GM10248 (cell line): ENCODE measurements at places on chromosomes 11 and 22.

DNA sequence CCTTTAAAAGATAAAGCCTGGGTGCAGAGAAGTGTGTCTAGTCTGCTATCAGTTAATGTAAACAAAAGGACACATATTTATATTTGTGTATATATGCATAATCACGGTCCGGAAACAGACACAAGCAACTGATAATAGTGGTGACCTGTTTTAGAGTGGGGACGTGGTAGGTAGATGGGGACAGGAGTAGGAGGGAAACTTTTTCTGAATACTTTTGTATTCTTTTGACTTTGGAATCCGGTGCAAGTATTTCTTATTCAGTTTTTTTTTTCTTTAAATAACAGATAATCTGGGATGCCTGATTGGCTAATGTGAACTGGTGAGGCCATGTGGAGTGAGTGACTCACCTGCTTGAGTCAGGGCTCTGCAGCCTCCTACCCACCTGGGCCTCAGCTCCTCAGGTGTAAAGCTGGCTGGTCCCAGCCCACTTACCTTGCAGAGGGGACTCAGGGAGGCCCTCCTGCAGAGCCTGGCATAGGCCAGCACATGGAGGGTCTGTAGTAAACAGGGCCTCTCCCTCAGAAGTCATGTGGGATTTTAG is 15.3 kb downstream of the MICAL2 start:
- no peak for DNase-seq

DNA sequence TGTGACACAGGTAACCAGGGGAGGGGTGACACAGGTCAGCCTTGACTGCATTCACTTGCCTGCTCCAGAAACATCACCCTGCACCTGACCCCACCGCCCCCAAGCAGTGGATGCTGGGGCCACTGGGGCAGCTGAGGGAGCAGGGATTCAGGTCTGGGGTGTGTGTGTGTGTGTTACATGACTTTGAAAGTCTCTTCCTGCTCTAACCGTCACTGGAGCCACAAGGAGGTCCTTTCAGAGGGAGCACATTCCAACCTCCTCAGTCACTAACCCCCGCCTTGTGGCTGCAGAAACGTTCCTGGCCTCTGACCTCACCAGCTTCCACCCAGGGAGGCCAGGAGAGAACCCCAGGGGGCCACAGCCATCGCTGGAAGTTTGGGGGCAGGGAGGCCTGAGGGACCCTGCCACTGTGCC is 2.9 kb upstream of the FOSL1 start:
- DNase-seq = no peak

- DNase-seq = no peak
These were observed 10.0 kb upstream of the MICAL2 start for GRCh38 chr11:12100429-12100828.

- DNase-seq = no peak
These were observed 389 bp upstream of the CASP12 start for GRCh38 chr11:104898685-104899013.

DNA sequence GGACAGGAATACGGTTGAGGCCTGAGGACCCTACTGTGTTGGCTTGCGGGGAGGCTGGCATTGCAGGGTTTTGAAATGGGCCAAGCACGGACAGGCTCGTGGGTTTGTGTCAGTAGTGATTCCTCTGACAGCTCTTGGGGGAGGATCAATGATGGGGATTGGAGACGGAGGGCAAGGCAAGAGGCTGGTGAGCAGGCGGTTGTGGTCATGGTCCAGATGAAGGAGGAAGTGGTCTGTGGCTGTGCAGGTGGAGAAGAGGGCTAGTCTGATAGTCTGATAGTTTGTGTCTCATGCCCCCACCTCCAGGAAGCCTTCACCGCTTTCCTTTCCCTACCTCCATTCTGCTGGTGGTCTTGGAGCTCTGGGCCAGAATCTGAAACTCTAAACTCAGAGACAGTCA is 3.0 kb downstream of the MAFF start:
- DNase-seq = peak; percentile 53

DNA sequence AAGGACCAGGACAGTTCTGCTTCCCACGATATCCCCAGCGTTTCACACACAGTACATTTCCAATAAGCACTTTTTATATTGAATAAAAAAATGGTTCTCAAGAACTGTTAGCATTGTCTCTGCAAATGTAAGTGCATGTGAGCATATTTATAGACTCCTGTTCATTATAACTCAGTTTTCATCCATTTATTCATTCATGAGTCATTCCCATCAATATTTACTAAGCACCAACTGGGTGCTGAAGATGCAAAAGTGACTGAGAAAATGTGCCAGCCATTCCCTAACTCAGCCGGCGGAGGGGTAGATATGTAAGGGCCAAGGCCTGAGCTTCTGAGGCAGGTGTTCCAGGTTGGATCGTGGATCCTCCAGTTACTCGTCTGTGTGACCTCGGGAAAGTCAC is 64.8 kb downstream of the CACNG2 start:
- no peak for DNase-seq

- no peak for DNase-seq
These were observed 80.5 kb downstream of the MYO7A start for GRCh38 chr11:77208535-77208934.

- DNase-seq = no peak
These were observed 343.3 kb upstream of the CTSC start for GRCh38 chr11:88680806-88681205.

GRCh38 chr22:19019679-19020032 is 83.6 kb upstream of the PRODH start:
- DNase-seq = no peak

GRCh38 chr11:9038541-9038940 is 34.7 kb upstream of the NRIP3 start:
- no peak for DNase-seq

DNA sequence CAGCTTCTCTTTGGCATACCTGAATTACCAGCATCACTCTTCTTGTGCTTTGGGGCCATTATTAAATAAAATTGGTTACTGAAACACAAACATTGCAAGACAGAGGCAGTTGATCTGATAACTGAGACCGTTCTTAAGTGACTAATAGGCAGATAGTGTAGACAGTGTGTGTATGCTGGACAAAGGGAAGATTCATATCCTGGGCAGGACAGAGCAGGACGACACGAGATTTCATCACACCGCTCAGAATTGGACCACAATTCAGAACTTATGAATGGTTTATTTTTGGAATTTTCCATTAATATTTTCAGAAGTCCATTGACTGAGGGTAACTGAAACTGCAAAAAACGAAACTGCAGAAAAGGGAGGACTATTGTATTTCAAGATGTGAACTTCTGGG is 68.6 kb downstream of the LDLRAD3 start:
- DNase-seq = no peak
